ENCODE measurements at places on chromosomes 16 and 17.

- DNase-seq, result no peak
Measured at GRCh38 chr16:61936522-61936921, 99.7 kb downstream of the CDH8 start.

- DNase-seq, result no peak
Measured at GRCh38 chr16:4103745-4104144, 12.5 kb downstream of the ADCY9 start.

- DNase-seq, result no peak
Measured at GRCh38 chr17:77601054-77601979, 357.2 kb upstream of the TNRC6C start.

DNA sequence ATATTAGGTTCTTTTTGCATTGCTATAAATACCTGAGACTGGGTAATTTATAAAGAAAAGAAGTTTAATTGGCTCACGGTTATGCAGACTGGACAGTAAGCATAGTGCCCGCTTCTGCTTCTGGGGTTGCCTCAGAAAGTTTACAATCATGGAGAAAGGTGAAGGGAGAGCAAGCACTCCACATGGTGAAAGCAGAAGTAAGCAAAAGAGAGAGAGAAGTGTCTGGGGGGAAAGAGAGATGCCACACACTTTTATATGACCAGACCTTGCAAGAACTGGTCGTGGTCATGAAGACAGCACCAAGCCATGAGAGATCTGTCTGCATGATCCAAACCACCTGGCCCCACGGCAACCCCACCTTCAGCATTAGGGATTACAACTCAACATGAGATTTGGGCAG is 45.4 kb downstream of the KCNJ16 start:
- DNase-seq, result no peak

DNA sequence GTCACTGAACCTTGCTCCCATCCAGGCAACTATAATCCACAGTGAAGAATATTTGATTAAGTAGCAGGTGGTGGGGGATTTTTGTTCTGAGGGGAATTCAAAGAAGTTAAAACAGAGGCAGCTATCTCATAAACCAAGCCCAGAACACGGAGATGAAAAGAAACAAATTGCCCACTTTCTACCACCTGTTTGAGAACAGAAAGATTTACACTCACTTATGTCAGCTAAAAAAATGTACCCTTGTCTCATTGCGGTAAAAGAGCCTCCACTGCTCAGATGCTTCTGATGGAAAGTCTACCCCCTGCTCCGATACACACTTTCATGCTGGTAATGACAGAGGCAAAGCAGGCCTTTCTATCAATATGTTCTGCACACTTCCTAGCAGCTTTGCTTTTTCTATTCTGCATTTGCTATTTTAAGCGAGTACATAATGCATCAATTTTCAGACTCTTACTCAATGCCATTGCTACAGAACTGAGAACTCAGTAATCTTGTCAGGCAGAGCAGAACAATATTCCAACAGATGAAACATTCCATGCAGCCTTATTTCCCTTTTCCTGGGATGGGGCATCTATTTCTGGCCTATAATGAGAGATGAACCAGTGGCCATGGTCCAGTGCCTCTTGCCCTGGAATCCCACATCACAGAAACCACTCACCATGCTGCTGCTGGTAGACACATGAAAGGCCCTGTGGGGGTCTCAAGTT is 29.0 kb downstream of the CDK5R1 start:
- no peak for DNase-seq

- no peak for DNase-seq
Measured at GRCh38 chr16:57235128-57236021, 9.7 kb upstream of the ARL2BP start.
